Adrenal gland (tissue), 19 donors: ENCODE measurements at places on chromosomes 13 and 19. TPM values are rescaled to one million over a fixed set of nuclear protein-coding genes. Genes with fewer than 3 reads are reported as not detected.

ATP12A gene
- total RNA-seq = not detected

GNA15 gene
- 0.61 TPM for total RNA-seq

GSX1 gene
- total RNA-seq = not detected

PRTN3 gene
- 0.33 TPM for total RNA-seq

ADGRE1 gene
- total RNA-seq = 0.95 TPM

FFAR2 gene
- total RNA-seq = not detected

ZNF555 gene
- 5.7 TPM for total RNA-seq

REEP6 gene
- total RNA-seq = 110 TPM

CD33 gene
- 9.8 TPM for total RNA-seq

DCLK1 gene
- 0.68 TPM for total RNA-seq

LACC1 gene
- 13.3 TPM for total RNA-seq

ASPDH gene
- total RNA-seq = 2.0 TPM

DNA sequence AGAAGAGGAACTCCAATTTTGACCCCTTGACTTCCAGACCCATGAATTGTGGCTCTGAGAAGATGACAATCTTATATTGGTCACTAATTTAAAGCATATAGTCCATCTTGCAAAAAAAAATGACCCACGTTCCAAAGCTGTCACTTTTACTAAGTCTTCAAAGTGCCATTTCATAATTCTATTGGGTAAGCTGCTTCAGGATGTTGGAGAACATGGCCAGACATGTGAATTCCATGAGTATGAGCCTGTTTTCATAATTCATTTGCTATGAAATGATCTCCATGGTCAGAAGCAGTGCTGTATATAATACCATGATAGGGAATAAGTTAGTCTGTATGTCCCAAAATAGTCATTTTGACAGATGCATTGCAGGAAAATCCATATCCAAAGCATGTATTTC lies 1787.3 kb downstream of the SLITRK5 start:
- no peaks in the 10 kb centered on the region for H3K4me1 ChIP-seq
- no peak overlapping the region for H3K27ac ChIP-seq
- no peak for DNase-seq
- no peak overlapping the region for H3K4me3 ChIP-seq

- no peak within 1 kb of the TSS for H3K27ac ChIP-seq
- no peaks in the 10 kb centered on the region for H3K36me3 ChIP-seq
- peaks cover 80% of the 10 kb centered on the region for H3K27me3 ChIP-seq
Observed at GRCh38 chr13:112067116-112067741, at the start of gene SOX1. SOX1 (plus strand) TSS chr13:112067149; CDS start chr13:112067659, 510 bp downstream.

GRCh38 chr19:32201636-32202051 lies 143.8 kb upstream of the ZNF507 start:
- no peaks in the 10 kb centered on the region for H3K27me3 ChIP-seq
- no peak for DNase-seq
- no peaks in the 10 kb centered on the region for H3K4me1 ChIP-seq
- H3K27ac ChIP-seq = no peak overlapping the region
- no peaks in the 10 kb centered on the region for H3K36me3 ChIP-seq
- H3K4me3 ChIP-seq = no peak overlapping the region

DNA sequence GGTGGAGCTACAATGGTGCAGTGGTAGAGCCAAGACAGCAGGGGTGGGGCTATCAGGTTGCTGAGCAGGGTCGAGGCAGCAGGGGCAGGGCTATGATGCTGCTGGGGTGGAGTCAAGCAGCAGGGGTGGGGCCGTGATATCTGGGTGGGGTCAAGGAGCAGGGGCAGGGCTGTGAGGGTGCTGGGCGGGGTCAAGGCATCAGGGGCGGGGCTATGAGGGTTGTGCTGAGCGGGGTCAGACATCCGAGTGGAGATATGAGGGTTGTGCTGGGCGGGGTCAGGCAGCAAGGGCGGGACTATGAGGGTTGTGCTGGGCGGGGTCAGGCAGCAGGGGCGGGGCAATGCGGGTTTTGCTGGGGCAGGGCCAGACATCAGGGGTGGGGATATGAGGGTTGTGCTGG lies 14.7 kb downstream of the HCN2 start:
- H3K27me3 ChIP-seq = no peaks in the 10 kb centered on the region
- H3K36me3 ChIP-seq = no peaks in the 10 kb centered on the region
- no peak overlapping the region for H3K27ac ChIP-seq
- DNase-seq = no peak
- H3K4me1 ChIP-seq = no peaks in the 10 kb centered on the region

DNA sequence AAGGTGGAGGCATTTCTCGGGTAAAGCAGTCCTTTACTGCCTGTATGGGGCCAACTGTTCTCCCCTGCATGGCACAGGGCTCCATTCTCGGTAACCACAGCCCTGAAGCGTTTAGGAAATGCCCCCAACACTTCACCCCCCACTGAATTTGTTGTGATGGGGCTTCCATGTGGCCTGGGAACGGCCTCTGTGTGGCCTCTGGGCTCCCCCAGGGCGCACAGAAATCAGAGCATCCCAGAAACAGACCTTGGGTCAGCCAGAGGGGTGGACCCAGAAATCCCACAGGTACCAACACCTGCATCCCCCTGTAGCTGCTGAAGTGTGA lies 153.7 kb upstream of the VSTM2B start:
- no peaks in the 10 kb centered on the region for H3K36me3 ChIP-seq
- peak; percentile 7 for DNase-seq
- no peaks in the 10 kb centered on the region for H3K27me3 ChIP-seq
- H3K27ac ChIP-seq = no peak overlapping the region
- H3K4me3 ChIP-seq = no peak overlapping the region

- H3K27ac ChIP-seq = no peak overlapping the region
- H3K4me1 ChIP-seq = no peaks in the 10 kb centered on the region
- no peaks in the 10 kb centered on the region for H3K27me3 ChIP-seq
- no peaks in the 10 kb centered on the region for H3K36me3 ChIP-seq
- no peak overlapping the region for H3K4me3 ChIP-seq
Observed at GRCh38 chr13:65943024-65943423, 1287.1 kb downstream of the PCDH9 start.

GRCh38 chr19:35267353-35267817 lies 1.4 kb upstream of the USF2 start:
- peak overlapping the region; percentile 50 for H3K4me3 ChIP-seq
- peak overlapping the region; percentile 98 for H3K27ac ChIP-seq
- no peaks in the 10 kb centered on the region for H3K27me3 ChIP-seq
- peak; percentile 67 for DNase-seq
- peaks cover 23% of the 10 kb centered on the region for H3K36me3 ChIP-seq
- peaks cover 39% of the 10 kb centered on the region for H3K4me1 ChIP-seq

DNA sequence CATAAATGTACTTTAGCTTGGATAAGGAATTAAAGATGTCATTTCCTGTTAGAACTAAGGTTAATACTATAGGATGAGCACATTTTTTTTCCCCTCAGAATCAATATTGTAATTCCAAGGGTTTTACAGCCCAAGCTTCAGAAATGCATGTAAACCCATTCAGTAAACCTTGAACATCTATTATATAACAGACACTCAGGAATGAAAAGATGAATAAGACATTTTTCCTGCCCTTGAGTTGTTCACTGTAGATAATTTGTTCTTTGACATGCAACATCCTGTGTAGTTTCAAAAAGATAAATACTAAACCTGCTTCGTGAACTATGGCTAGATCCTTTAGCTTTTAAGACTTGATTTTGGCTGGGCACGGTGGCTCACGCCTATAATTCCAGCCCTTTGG lies 21.7 kb upstream of the KCTD4 start:
- DNase-seq = no peak
- peaks cover 51% of the 10 kb centered on the region for H3K4me1 ChIP-seq

GRCh38 chr13:20057963-20058362 lies 99.4 kb downstream of the ZMYM2 start:
- H3K4me1 ChIP-seq = no peaks in the 10 kb centered on the region
- H3K27me3 ChIP-seq = no peaks in the 10 kb centered on the region
- no peak overlapping the region for H3K4me3 ChIP-seq

GRCh38 chr13:58324161-58324560 lies 692.6 kb downstream of the PCDH17 start:
- no peaks in the 10 kb centered on the region for H3K27me3 ChIP-seq
- H3K27ac ChIP-seq = no peak overlapping the region
- DNase-seq = no peak
- H3K4me3 ChIP-seq = no peak overlapping the region

DNA sequence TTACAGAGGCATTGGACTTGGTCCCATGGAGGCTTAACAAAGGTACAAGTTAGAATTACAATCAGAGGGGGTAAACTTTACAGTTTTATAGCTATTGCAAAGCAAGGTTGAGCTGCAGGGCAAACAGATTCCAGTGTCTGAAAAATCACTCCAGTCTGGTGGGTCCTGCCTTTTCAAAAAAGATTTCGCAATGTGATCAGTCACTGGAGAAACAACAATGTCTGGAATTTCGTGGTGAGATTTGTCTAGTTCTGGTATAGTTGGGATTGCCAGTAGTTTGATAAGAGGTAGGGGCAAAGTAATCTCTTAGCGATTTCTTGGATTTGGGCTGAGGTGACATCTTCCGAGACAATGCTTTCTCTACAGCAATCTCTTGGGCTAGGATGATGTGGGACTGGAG lies 1198.2 kb upstream of the PCDH9 start:
- no peak overlapping the region for H3K27ac ChIP-seq
- no peaks in the 10 kb centered on the region for H3K27me3 ChIP-seq
- H3K4me3 ChIP-seq = no peak overlapping the region

- H3K27ac ChIP-seq = no peak overlapping the region
- H3K4me1 ChIP-seq = no peaks in the 10 kb centered on the region
- no peak overlapping the region for H3K4me3 ChIP-seq
- no peaks in the 10 kb centered on the region for H3K27me3 ChIP-seq
- H3K36me3 ChIP-seq = no peaks in the 10 kb centered on the region
Observed at GRCh38 chr19:31092274-31092673, 257.0 kb downstream of the TSHZ3 start.

GRCh38 chr19:7497292-7497691 lies 8.5 kb upstream of the PEX11G start:
- DNase-seq = no peak
- H3K27me3 ChIP-seq = no peaks in the 10 kb centered on the region
- no peak overlapping the region for H3K4me3 ChIP-seq
- no peaks in the 10 kb centered on the region for H3K36me3 ChIP-seq
- H3K27ac ChIP-seq = no peak overlapping the region

DNA sequence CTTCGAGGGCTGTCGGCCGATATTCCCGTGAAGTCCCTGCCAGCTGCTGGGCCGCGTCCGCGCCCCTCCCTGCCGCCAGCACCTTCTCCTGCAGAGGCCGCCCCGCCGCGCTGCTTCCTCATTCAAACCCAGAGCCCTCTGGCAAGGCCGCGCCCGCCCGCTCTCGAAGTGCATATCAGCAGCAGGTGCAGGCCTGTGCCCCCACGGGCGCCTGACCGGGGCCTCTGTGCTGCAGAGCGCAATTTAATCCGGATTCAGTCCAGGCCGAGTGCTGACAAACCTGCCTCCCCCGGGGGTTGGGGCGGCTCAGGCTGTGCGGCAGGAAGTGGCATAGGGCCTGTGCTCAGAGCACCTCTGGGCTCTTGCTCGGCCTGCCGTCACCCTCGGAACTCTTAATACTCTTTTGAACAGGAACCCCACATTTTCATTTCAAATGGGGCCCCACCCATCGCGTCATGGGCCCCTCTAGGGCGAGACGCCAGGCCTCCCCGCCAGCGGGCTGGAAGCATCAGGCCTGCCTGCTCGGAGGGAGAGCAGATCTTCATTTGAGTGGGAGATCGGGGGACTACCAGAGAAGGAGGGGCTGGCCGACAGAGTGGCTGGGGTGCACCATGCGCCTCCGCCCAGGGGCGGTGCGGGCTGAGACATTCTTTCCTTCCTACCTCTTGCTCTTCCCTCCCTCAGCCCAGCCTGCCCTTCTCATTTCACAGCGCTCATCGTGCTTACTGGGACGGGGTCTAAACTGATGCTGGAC lies 125.7 kb downstream of the TNFRSF19 start:
- H3K27me3 ChIP-seq = no peaks in the 10 kb centered on the region
- H3K4me1 ChIP-seq = no peaks in the 10 kb centered on the region
- DNase-seq = no peak

DNA sequence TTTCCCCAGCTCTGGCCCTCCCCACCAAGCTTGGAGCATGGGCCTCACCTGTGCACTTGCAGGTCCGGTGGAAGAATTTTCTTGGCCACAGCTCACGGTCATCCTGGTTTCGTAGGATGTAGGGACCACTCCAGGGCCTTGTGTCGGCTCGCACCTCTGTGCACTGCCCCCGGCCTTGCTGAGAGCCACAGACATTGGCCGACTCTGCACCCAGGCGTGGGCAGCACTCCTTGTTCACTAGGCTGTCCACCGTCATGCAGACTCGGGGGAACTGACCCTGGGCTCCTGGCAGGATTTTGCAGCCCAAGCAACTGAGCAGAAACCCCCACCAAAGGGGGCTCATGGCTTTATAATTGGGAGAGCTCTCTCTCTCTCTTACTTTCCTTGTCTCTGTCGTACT lies 569 bp downstream of the DCT start:
- no peaks in the 10 kb centered on the region for H3K4me1 ChIP-seq
- no peaks in the 10 kb centered on the region for H3K36me3 ChIP-seq
- no peak for DNase-seq
- H3K4me3 ChIP-seq = no peak overlapping the region

GRCh38 chr19:31497709-31498108 lies 148.5 kb upstream of the TSHZ3 start:
- H3K4me1 ChIP-seq = no peaks in the 10 kb centered on the region
- no peak for DNase-seq
- H3K27ac ChIP-seq = no peak overlapping the region
- no peak overlapping the region for H3K4me3 ChIP-seq
- no peaks in the 10 kb centered on the region for H3K36me3 ChIP-seq

DNA sequence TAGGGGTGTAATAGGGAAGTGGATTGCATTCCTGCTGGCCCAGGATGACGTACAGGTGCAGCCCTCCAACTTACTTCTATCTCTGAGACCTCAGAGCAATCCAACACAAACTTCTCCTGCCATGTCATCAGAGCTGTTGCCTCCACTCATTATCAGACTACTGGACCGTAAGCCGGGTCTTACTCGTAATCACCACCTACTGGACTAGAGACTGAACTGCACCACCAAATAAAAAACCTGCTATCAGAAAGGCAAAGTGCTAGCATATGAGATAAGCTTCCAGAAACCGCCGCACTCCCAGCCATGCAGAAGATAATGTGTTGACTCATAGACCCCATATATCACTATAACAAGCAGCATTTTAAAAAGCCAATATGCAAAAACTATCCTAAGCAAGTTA lies 102.0 kb downstream of the SLITRK1 start:
- H3K27me3 ChIP-seq = no peaks in the 10 kb centered on the region
- H3K4me3 ChIP-seq = no peak overlapping the region
- no peaks in the 10 kb centered on the region for H3K36me3 ChIP-seq
- no peak for DNase-seq
- no peaks in the 10 kb centered on the region for H3K4me1 ChIP-seq
- no peak overlapping the region for H3K27ac ChIP-seq

- DNase-seq = no peak
- no peaks in the 10 kb centered on the region for H3K27me3 ChIP-seq
- H3K27ac ChIP-seq = no peak overlapping the region
- H3K4me3 ChIP-seq = no peak overlapping the region
- H3K4me1 ChIP-seq = no peaks in the 10 kb centered on the region
Observed at GRCh38 chr13:21095311-21095710, 33.9 kb upstream of the LATS2 start.
